ENCODE measurements at places on chromosomes 5 and 9.

GRCh38 chr9:6667633-6668280 is 22.2 kb upstream of the GLDC start:
- peak; percentile 33 for DNase-seq

- DNase-seq, result peak; percentile 51
These were observed 145.5 kb upstream of the POU5F2 start for GRCh38 chr5:93886917-93887361.

DNA sequence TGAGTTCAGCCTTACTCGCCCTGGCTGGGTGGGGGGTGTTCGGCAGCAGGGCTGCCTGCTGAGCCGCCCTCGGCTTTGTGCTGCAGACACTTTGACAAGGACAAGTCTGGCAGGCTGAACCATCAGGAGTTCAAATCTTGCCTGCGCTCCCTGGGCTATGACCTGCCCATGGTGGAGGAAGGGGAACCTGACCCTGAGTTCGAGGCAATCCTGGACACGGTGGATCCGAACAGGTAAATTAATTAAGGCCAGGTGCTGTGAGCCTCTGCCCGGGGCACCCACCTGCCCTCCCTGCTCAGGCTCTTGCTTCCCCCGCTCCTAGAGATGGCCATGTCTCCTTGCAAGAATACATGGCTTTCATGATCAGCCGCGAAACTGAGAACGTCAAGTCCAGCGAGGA is 24.2 kb downstream of the DYNC2I2 start:
- DNase-seq, result no peak

DNA sequence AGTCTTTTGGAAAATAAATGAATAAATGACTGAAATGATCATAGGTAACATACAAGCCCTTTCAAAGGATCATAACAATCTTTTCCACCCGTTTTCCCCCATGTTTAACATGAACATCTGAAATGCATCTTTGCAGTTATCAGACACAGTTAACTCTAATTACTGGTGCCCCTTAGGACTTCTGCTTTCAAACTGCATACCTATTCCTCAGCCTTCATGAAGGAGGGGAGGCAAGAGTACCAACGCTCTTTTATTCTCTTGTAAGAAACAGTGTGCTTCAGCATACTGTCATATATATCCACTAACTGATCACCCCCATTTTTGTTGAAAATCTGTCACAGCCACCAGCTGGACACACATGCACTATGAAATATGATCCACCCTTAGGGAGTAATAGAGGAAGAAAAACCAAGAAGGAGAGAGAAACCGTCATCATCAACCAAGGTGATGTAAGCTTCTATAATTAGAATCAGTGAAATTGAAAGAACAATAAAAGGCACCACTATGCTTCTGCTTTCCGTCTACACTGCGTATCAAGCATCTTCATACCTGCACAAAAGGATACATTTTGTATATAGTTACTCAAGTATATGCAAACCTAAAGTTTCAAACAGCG is 98.7 kb downstream of the RAPGEF6 start:
- peak; percentile 82 for DNase-seq

DNA sequence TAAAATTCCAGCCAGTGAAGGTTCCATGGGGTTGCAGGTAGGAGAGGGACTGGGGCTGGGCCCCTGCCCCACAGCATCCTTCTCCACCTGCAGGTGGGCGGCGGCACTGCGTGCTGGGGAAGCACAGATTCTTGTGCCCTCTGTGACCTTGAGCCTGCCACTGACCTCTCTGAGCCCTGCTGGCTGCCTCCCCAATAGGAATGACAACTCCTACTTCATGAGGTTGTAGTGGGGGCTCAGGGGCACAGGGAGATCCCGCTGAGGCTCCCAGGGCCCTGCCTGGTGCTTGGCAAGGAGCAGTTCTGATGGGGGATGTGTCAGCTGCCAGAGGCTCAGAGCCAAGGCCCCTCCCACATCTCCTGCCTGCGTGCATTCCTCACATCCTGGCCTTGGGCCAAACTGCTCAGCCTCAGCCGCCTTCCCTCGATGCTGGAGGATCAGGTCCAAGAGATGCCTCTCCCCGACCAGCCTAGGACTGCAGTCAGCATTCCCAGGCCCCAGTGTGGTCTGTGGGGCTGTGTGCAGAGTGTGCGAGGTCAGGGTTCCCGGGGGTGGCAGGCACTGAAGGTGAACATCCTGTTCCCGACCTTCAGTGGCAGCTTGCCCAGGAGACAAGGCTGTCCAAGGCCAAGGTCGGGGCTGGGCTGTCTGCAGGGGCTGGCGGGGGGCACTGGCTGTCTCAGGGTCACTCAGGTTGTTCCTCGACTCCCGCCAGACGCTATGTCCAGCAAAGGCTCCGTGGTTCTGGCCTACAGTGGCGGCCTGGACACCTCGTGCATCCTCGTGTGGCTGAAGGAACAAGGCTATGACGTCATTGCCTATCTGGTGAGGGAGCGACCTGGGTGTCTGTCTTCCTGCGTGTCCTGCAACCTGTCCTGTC is 7.0 kb downstream of the ASS1 start:
- DNase-seq, result peak; percentile 12

DNA sequence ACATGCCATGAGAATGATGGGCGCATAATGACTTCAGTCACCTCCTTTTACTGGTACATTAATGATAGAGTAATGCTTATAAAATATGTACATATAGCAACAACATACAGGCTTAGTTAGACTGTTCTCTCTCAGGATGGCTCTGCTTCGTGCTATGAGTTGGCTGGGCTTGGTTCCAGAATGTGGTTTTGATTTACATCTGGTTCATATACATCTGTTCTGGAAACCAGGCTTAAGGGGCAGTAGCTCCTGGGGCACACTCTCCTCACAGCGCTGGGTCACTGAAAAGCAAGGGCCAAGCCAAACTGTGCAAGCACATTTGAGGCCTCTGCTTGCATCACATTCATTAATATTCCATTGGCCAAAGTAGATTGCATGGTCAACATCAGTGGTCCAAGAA is 44.9 kb downstream of the PCSK1 start:
- DNase-seq, result no peak

DNA sequence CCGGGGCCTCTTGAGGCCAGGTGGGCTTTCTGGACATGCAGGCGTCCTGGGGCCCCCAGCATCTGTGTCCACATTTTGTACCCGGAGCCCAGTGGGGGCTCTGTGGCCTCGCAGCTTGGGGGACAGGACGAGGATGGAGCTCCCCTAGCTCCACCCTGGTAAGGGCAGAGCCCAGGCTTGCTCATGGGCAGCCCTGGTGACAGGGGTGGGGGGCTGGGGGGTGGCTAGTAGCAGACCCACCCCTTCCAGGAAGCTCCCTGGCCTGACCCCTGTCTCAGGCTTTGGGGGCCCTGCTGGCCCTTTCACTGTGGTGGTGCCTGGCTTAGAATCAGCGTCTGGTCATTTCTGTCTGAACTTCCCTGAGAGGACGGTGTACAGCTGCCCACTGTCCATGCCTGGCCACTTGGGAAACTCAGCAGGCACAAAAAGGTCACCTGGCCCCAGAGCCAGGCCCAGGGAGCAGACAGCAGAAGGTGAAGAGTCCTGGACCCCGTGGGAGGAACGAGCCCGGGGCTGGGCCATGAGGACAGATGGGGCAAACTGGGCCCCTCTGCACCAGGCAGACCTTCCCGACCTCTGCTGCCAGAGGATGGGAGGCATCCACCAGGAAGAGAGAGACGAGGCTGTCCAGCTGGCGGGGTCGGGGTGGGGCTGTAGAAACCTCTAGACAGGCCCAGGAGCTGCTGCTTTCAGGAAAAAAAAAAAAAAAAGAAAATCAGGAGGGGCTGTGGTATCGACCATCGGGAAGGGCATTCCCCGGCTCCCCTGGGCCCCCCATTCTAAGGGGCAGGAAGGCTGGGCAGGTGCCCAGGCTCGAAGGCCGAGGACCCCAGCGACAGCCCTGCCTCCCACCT is 52.8 kb downstream of the EXD3 start:
- DNase-seq, result no peak

- DNase-seq, result no peak
These were observed 15.7 kb downstream of the SEMA4D start for GRCh38 chr9:89482056-89482851.

- DNase-seq, result peak; percentile 74
These were observed 50.5 kb downstream of the HACD4 start for GRCh38 chr9:20980832-20981455.

- no peak for DNase-seq
These were observed 23.3 kb downstream of the SMIM23 start for GRCh38 chr5:171808951-171809350.

GRCh38 chr9:108913391-108913790 is 20.5 kb downstream of the ELP1 start:
- no peak for DNase-seq

DNA sequence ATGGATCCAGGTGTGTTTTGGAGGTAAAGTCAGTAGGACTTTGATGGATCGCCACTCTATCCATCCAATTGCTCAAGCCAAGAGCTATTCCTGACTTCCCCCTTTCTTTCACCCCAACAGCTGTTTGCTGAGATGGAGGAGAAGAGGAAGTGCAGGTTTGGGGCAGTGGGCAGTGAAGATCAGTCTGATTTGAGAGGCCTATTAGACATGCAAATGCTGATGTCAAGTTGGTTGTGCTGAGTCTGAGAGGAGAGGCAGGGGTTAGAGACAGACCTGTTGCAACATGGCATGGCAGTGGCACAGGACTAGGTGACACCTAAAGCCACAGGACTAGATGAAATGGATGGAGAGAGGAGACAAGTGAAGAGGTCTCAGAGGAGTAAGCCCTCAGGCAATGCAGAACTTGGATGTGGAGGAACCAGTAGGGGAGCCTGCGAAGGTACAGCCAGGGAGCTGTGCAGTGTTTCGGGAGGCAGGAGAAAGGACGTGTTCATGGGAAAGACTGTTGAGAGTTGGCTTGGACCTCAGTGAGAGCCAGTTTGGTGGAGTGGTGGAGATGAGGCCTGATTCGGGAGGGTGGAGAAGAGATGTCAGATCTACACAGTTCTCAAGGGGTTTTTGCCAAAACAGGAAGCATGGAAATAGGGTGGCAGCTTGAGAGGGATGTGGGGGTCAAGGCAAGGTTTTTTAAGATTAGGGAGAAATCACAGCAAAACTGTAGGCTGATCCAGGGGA is 175.0 kb downstream of the MACROH2A1 start:
- DNase-seq, result peak; percentile 44

DNA sequence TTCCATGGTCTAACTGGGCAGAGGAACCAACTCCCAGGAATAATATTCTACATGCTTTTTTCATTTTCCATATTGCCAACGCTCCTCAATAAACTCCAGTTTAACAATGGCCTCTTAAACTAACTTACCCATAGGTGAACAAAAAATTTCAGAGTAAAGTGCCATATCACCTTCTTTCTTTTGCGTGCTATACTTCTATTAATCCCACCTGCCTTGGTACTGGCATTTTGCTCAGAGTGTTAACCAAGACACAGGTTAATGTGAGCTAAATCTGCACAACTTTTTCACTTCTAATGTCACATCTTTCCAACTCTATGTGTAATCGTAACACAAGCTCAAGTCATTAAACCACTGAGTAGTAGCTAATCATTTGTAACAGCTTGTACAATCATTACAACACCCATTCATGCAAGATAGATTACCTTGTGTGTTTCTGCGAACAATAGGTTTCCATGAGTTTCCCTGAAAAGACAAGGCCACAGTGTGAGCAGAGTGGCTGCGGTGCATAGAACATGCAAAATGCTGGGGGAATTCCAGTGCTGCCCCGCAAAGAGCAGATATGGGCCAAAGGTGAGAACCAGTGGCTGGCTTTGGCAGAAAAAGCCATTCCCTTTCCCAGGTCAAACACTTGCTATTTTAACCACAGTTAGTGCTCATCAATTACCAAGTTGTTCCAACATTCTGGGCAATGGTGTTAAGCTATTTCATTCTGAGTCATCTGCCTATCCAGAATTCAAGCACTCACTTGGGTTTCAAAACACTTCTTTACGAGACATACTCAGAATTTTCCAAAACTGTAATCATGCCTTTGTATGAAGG is 42.8 kb downstream of the TIMD4 start:
- DNase-seq, result no peak

- no peak for DNase-seq
These were observed 151.7 kb upstream of the NMUR2 start for GRCh38 chr5:152556784-152557183.

Measured in suppressor macrophage treated with lipopolysaccharide for 4 hours (primary cell).